HTR-8/SVneo (cell line): ENCODE measurements at places on chromosomes 13 and 19.
A peak's percentile ranks its signal among the peaks of the same experiment; 100 is the strongest.

GRCh38 chr13:39599012-39599411 lies 4.0 kb downstream of the LHFPL6 start:
- no peak for DNase-seq

DNA sequence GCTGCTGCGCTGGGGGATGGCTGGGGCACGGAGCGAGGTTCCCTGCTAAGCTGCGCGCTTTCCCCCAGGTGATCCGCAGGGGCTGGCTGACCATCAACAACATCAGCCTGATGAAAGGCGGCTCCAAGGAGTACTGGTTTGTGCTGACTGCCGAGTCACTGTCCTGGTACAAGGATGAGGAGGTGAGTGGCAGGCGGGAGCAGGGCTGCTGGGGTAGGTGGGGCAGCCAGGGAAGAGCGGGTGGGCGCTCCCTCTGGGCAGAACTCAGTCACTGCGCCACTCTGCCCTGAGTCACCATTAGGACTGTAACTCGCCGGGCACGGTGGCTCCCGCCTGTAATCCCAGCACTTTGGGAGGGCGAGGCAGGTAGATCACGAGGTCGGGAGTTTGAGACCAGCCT lies 23.8 kb downstream of the TMED1 start:
- no peak for DNase-seq

- DNase-seq: no peak
Measured at GRCh38 chr19:17127671-17128070, 52.1 kb downstream of the MYO9B start.

DNA sequence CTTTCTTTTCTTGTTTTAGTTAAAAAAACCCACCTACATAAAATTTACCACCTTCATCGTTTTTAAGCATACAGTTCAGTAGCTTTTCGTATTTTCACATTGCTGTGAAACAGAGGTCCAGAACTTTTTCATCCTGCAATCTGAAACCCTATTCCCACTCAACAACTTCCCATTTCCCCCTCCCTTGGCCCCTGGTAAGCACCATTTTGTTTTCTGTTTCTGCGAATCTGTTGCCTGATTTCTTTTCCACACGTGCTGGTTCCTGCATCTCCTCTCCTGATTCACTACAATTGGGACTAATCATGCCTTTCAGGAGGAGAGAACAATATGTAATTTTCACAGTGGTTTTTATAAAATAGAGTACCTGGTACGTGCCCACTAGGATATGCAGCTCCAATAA lies 149.2 kb upstream of the RNF113B start:
- no peak for DNase-seq

DNA sequence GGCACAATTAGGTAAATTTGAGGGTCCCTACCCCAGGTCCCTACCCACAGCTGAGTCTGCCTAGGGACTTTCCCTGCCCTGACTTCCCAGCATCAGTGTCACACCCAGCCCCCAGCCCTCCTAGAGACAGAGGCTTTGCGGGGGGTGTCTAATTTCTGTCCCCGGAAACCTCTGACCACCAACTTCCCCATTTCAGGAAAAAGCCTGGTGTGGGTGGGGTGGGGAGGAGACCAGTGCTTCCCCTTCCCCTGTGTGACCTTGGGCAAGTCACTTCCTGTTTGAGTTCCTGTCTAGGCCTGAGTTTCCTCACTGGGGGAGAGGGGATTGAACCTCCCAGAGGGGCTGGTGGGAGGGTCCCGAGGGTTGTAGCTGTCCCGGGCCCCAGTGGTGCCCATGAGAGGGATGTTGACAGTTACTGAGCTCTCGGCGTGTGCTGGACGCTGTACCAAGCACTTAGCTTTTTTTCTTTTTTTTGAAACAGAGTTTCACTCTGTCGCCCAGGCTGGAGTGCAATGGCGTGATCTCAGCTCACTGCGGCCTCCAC lies 7.9 kb downstream of the VASP start:
- DNase-seq: no peak

DNA sequence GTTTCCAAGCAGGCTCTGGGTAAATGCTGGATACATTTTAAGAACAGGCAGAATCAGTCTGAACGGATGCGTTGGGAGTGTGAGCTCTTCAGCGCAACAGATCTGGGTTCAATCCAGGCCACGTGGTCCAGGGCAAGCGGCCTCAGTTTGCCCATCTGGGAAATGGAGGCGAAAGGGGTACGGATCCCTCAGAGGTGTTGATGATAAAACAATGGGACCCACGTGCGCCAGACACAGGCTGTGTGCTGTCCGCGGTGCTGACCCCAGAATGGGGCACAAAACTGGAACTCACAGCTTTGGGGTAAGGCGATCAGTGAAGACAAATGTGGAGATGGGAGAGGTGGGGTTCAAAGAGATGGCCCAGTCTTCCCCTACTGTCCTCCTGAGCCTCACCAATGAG lies 13.1 kb upstream of the PDE4C start:
- DNase-seq: no peak

GRCh38 chr13:77836423-77836822 lies 82.2 kb downstream of the EDNRB start:
- DNase-seq: no peak

DNA sequence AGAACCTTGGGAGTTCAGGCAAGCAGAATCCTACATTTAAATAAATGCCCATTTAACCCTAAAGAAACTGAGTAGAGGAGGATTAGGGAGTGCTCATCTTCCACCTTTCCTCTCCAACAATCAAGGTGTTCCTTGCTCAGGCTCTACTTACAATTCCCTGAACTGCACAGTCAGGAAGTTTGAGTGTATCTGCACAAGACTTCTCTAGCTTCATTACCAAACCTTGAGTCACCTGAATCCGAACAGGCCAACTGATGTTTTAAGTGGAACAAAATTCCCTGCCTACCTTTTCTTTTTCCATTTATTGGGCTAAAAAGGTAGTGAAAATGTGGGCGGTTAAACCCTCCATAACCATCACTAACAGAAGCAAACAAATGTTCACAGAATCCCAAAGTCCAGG lies 78.3 kb downstream of the FOXO1 start:
- DNase-seq: no peak

- no peak for DNase-seq
Measured at GRCh38 chr19:35199481-35199880, 29.1 kb downstream of the FAM187B start.

DNA sequence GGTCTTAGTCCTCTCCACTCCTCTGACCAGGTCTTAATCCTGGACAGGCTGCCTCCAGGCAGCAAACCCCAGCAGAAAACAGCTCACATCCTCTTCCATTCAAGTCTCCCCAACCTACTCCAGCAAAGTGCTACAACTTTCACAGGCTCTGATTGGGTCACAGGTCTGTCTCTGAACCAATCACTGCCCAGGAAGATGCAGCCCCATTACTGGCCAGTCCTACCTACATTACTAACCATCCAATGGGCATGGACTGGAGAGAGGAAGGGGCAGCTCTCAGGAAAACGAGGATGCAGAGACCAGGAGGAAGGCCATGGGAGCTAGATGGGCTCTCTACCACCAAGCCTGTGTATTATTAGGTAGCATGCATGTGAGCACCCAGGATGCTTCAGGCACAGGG lies 12.2 kb downstream of the MED26 start:
- DNase-seq: no peak

GRCh38 chr19:12521996-12522395 lies 29.3 kb downstream of the ZNF564 start:
- no peak for DNase-seq

GRCh38 chr19:14814982-14815652 lies 19.9 kb downstream of the OR7A5 start:
- DNase-seq: no peak

DNA sequence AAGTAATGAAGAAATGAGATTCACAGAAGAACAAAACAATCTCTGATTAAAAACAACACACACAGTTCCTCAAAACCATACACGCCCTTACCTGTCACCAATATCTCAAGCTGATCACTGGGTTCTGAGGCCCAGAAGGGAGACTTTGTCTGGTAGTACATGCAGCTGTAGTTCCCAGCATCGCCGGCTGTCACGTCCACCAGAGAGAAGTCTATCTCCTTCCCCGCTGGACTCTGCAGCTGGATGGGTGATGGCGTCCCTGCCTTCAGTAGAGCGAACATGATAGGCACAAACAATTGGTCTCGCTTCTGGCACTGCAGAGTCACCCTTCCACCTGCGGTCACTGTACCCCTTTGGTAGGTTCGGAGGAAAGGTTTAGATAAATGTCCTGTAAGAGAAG lies 7.3 kb downstream of the TARM1 start:
- DNase-seq: no peak

- no peak for DNase-seq
Measured at GRCh38 chr19:41407271-41407670, 9.7 kb downstream of the BCKDHA start.

DNA sequence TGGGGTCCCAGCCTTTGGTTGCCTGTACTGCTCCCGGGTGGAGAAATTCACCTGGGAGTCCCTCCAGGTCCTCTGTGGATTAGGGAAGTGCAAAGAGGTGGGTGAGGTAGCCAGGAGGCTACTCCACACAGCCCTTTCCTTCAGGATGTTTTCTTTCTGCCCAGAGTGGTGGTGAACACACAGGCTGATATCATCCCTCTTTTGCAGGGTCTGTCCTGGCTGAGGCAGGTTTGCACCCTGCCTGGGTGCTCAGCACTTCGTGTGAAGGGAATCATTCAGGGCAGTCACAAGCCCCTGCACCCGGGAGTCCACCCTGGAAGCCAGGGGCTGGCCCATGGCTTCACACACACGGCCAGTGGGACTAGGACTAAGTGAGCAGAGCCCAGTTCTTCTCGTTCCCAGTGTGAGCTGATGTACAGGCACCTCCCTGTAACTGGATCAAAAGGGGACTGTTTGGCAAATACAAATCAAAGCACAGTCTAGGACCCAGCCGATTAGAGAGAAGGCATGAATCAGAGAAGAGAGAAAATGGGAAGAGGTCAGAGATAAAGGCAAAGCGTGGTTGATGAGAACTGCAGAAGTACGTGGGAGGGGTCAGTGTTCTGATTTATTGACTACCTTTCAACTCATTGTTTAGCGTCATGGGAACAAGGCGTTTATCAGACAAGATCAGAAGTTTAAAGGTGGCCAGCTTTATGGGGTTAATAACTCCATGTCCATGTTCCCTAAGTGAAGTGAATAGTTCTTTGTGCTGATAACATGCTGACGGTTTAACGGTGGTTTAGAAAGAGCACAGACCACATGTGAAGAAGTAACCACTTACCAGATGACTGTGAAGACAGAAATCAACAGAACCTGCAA lies 30.4 kb upstream of the SPATA13 start:
- no peak for DNase-seq

DNA sequence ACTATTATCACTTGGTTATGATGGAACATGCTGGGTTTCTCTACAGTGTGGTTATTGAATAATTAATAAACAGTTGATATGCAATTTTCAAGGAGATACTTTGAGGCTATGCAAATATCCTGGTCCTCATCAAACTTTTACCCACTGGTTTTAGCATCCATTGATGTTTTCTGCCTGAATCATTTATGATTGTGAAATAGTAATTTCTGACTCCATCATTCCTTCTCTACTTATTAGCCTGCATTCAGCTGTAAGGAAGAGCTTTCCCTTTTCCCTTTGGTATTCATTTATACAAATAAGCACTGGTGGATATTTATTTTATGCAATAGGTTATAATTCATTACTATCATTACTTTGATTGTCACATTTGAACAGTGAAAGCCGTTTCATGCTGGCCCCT lies 13.9 kb upstream of the DNAJC15 start:
- no peak for DNase-seq

DNA sequence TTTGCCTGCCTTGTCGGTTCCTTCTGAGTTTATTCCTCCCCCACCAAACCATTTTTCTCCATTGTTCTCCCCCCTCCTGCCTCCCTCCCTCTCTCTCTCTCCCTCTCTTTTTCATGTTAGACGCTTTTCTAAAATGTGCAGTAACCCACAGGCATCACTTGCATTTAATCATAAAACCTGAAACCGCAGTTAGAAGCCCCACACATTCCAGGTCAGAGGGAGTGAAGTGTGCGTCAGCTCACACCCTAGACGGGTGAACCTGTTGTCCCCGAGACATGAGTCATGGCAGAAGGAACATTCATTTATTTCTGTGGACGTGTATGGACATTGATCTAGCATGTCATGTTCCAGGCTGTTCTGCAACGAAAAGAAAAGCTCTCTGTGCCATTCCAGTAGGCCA lies 19.9 kb downstream of the ONECUT3 start:
- DNase-seq: peak; percentile 77

GRCh38 chr13:65889368-65889767 lies 1340.8 kb downstream of the PCDH9 start:
- no peak for DNase-seq

DNA sequence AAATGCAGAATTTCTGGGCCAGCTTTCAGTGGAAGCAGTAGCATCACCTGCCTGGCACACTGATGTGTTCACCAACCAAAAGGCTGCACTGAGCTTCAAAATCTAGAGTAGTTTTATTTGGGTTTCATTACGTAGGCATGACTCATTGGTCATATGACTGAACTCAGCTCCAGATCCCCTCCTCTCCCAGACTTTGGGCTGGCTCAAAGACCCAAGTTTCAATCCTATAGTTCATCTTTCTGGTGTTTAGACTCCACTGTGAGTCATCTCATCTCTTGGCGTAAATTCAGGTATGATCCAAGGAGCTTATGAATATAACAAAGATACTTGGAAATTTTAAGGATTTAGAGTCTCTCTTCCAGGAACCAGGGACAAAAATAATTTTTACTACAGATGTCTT lies 17.7 kb downstream of the ZMYM5 start:
- peak; percentile 86 for DNase-seq

DNA sequence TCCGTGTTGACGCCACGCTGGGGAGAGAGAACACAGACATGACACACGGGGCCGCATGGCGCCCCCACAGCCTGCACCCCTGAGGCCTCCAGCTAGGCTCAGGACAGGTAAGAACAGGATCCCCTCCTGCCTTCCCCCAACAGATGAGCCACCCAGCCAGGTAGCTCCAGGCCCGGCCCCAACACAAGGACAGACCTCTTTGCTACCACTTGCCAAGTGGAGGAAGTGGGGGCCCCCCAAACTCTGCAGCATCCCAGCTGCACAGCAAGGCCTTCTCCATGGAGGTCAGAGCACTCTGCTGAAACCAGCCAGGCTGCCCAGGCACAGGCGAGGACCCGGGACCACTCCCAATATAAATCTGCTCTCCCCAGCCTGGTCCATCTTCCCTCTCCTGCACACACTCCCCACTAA lies 31.5 kb downstream of the PEPD start:
- no peak for DNase-seq

DNA sequence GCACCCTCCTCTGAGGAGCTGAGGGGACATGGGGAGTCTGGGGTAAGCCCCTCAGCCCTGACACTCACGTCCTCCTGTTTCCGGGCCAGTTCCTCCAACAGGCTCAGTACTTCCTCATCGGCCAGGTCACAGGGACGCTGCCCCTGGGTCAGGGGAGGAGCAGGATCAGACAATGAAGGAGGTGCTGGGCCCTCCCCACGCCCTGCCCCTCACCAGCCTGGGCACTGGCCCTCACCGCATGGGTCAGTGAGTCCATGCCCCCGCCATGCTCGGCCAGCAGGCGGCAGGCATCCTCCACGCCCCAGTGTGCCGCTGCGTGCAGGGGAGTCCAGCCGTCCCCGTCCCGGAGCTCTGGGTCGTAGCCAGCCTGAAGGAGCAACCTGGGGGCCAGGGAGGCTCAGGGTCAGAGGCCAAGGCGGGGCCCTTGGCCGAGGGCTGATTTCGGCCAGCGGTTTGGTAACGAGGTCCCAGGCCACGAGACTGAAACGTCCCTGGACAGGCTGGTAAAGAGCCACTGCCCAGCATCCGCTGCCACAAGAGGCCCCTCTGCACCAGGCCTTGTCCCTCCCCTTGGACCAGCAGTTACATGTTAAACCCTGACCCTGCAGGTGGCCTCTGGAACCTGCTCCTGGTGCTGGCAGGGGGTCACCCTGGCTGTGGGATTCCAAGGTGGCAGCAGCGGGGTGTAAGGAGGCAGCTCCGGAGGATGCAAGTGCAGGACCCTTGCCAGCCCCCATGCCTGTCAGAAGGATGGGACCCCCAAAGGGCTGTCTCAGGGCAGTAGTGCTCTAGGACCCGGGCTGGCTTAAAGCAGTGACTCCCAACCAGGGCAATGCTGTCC lies 18.5 kb downstream of the PPP1R12C start:
- no peak for DNase-seq
